ENCODE measurements at places on chromosomes 7 and 10.

GRCh38 chr10:102710609-102711008 lies 3.6 kb downstream of the ARL3 start:
- peak; percentile 46 for DNase-seq

- no peak for DNase-seq
These were observed 563.1 kb upstream of the GALNT17 start for GRCh38 chr7:70568674-70569334.

DNA sequence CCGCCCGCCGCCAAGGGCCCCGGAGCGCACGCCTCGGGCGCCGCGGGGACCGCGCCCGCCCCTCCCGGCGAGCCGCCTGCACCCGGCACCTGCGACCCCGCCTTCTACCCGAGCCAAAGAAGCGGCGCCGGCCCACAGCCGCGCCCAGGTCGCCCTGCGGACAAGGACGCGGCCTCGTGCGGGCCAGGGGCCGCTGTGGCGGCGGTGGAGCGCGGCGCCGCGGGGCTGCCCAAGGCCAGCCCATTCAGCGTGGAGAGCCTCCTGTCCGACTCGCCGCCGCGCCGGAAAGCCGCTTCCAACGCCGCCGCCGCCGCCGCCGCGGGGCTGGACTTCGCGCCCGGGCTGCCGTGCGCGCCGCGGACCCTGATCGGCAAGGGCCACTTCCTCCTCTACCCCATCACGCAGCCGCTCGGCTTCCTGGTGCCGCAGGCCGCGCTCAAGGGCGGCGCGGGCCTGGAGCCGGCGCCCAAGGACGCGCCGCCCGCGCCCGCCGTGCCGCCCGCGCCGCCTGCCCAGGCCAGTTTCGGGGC lies 3.5 kb downstream of the UNCX start:
- no peak for DNase-seq

- no peak for DNase-seq
These were observed 52.5 kb upstream of the NRP1 start for GRCh38 chr10:33386926-33387325.

- DNase-seq, result no peak
These were observed 254.3 kb downstream of the GALNT17 start for GRCh38 chr7:71386152-71386785.

DNA sequence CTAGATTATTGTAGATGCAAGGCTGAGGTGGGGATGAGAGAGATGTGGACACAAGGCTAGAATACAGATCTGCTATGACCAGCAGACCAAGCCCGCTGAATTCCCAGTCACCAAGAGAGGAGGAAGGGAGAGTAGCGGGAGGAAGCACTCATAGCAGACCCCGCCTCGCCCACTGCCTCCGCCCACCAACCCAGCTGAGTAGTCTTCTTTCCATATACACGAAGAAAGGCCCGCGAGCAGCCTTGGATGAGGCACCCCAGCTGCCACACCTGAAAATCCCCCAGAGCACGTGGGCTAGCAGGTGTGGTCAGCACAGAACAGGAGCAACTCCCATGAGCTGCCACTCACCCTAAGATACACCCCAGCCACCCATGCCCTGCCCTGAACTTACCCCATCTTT lies 7.9 kb upstream of the H2BK1 start:
- DNase-seq, result no peak

DNA sequence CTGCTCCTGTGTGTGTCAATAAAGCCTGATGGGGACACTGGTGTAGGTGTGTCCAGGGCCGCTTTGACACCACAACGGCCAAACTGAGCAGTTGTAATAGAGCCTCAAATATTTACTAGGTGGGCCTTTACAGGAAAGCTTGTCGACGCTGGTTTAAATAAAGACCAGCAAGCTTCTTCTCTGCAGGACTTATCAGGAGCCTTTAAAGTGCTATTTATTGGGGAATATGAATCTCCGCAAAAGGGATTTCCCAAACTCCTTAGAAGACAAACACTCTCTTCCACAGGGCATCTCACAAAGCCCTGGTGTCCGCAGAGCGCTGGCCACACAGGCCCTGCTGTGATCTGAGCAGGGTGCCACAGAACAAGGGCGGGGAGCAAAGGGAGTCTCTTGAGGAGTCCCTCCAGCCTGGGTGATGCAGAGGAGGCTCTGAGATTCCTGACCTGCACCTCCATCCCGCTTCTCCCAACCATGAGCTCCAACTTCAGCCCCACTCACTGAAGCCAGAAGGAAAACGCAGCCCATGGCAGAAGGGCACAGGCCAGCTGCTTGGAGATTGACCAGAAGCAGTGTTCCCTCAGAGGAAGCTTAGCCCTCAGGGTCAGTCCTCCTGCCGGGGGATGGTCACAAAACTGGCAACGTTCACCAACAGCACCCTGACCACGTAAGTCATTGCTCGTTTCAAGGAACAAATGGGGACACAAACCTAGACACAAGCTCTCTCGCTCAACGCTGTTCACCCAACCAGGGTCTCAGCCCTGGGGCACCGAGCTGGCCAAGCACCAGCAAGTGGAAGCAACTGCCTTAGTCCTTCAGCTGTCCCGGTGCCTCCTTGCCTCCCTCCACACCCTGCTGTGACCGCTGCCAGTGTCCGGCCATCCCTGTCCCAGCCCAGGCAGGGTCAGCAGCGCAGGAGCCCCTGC lies 129.5 kb downstream of the OAT start:
- no peak for DNase-seq

- DNase-seq, result no peak
These were observed 79.3 kb downstream of the GRID1 start for GRCh38 chr10:86287110-86287793.

DNA sequence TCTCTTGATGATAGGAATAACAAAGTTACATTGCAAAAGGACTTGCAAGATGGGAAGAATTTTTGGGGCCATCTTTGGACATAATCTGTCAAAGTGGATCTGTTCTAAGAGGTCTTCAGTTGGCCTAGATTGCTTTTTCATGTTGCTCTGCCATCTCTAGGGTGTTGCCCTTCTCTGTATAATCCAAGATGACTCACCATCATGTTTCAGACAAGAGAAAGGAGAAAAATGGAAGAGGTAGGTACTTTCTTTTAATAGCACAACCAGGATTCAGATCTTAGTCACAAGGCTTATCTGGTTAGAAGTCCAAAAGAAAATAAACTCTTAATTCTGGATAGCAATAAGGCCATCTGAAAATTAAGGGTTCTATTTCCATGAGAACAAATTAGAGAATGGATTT lies 38.7 kb upstream of the FOXP2 start:
- no peak for DNase-seq

DNA sequence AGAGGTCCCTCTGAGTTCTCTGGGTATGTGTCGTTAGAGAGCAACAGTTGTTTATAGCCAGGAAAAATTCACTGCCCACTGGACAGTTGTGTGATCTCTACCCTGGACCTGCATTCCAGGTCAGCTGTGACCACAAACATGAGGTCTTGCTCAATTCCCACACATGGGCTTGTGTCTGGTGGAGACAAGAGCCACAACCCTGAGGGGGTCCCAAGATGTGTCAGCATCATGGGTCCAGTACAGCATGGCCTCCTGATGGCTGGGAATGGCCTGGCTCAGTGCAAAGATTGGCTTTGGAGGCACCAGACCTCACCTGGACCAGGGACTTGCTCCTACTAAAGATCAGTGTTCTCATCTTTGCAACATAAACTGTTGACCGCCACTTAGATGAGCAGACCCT lies 751.6 kb downstream of the GRID1 start:
- DNase-seq, result no peak

DNA sequence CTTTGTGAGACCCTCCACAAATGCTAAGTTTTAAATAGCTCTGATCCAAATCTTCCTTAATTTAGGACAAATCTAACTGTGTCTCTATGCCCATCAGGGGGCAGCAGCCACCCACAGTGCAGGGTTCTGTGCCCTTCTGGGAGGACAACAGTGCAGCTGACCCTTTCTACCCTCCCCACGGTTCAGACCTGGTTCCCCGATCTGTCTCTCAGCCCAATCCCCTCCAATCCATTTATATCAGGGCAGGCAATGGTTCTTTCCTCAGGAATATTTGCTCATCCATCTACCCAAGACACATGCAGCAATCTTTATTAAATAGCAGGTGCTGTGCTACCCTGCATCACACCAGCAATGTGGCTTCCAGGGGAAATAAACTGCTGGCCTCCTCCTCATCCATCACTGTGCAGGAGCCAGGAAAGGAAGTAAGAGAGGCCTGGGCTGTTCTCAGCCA lies 4.0 kb upstream of the RBM28 start:
- DNase-seq, result peak; percentile 40

GRCh38 chr10:44028384-44029137 lies 356.3 kb downstream of the CXCL12 start:
- DNase-seq, result no peak

DNA sequence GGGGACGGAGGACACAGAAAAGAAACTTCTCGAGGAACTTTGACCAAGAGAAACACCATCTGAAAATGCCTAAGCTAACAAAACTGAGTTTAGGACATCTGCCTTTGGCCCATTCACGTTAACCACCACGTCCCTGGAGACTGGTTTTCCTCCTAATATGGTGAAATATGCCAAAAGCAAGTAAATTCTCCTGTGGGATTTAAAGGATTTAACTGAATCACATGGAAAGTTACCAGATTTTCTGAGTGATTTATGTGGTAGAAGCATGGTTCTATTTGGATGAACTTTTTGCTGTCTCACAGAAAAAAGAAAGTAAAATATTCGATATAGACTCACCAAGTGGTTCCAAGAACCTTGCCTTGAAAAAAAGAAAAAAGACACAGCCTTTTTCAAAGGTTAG lies 30.4 kb upstream of the BMPER start:
- no peak for DNase-seq

- no peak for DNase-seq
These were observed 32.0 kb upstream of the WAPL start for GRCh38 chr10:86553639-86554038.

GRCh38 chr7:81627536-81628287 lies 142.1 kb downstream of the HGF start:
- no peak for DNase-seq

- no peak for DNase-seq
These were observed 459 bp upstream of the FEZF1 start for GRCh38 chr7:122304996-122305421.

DNA sequence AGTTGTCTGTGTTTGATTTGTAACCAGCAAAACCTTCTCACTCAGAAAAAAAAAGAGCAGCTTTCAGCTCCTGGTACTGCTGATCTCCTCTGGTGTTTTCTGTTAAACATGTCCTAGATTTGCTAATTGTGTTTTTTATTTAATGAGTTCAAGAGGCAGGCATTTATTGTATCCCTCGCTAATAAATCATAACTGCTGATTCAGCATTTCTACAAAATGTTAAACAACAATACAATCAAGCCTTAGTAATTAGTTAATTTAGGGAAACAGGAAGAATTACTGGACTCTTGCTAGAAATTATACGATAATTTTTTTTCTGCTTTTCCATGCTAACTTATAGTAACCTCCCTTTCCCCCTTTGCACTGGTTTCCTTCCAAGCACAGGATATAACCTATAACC lies 66.8 kb upstream of the NRP1 start:
- no peak for DNase-seq

GRCh38 chr7:118826246-118826645 lies 601.7 kb downstream of the ANKRD7 start:
- no peak for DNase-seq

DNA sequence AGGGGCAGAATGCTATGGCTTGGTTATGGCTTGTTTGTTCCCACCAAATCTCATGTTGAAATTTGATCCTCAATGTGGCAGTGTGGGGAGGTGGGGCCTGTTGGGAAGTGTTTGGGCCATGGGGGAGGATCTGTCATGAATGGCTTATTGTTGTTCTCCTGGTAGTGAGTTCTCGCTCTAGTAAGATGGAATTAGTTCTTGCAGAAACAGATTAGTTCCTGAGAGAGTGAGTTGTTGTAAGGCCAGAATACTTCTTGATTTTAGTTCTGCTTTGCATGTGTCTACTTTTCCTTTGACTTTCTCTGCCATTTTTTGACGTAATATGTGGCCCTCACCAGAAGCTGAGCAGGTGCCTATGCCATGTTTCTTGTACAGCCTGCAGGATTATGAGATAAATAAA lies 188.2 kb downstream of the KIF20B start:
- DNase-seq, result no peak

DNA sequence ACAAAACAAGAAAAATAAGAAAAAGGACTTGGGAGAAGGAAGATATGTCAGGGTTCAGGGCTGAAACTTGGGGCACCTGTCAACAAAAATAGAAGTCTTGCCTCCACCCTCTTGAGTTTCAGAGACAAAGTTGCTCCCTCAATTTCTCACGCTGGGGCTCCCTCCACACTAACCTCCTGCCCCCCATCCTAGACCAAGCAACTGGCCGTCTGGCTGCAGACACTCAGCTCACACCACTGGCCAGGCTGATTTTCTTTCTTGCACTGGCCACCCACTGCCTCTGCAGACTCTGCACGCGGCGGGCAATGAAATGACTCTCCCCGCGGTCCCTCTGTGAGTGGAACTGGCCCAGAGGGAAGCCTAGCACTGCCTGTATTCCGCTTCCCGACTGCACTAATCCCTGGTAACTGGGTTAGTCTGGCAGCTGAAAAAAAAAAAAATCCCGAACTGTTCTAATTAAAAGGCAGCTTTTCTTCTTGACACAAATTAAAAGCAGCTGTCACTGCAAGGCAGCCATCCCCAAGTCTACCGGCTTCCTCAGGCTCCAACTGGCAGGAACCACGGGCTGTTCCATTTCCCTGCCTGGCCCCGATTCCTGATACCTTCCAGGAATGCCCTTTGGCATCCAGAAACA lies 83.5 kb downstream of the SPDYE5 start:
- DNase-seq, result no peak

DNA sequence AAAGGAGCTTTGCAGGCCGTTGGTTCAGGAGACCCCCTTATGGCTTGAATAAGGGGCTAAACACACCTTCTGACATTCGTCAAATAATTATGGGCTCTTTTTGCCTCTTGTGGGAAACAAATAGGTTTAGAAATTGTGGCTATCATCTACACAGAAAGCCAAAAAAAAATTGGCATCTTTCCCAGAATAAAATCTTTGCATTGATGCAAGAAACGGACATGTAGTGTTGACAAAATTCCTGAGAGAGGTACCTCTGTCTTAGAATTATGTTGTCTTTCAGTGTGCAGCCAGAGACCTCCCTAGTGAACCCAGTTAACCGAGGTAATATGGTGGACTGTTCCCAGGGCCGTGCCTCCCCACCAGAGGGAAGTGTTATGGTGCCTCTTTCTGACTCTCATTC lies 283.9 kb downstream of the SDHAF3 start:
- DNase-seq, result no peak

GRCh38 chr7:108736221-108736891 lies 166.7 kb downstream of the DNAJB9 start:
- no peak for DNase-seq

DNA sequence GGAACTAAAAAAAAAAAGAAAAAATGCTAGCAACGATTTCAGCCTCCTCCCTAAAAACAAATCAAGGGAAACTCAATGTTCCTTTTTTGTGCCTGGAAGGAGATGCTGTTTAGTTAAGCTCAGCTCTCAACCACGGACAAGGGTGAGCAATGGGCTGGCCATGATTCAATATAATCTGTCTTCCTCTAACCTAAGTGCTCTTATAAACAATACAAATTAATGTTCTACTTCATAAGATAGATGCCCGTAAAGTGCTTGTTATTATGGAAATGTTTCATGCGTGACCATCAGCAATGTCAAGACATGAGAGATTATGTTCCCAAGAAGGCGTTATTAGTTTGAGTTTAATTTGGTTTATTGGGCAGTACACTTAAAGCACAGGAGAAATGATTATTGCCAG lies 320.3 kb downstream of the SFMBT2 start:
- DNase-seq, result no peak
